ENCODE measurements at places on chromosomes 2 and 18.

- no peak for DNase-seq
Observed at GRCh38 chr18:7066965-7067555, 50.5 kb downstream of the LAMA1 start.

- DNase-seq = peak; percentile 30
Observed at GRCh38 chr2:121555008-121555407, 24.3 kb downstream of the RNU4ATAC start.

DNA sequence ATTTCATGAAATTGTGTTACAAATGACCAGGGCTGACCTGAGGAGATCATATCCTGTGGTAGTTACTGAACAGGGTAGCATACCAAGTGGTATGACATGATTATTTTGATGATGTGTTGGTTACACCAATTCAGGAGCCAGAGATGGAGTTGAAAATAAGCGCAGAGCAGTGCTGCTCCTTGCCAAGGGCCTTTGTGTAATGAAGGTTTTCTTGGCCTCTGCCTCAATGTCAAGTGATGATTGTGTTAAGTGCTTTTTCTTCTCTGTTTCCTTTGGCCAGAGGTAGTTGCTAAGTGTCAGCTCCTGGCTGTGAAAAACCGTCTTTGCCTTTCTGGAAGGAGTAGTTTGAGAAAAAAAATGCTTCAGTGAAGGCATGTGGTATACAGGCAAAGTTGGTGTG, 131.2 kb downstream of the CERS6 start:
- DNase-seq = no peak

DNA sequence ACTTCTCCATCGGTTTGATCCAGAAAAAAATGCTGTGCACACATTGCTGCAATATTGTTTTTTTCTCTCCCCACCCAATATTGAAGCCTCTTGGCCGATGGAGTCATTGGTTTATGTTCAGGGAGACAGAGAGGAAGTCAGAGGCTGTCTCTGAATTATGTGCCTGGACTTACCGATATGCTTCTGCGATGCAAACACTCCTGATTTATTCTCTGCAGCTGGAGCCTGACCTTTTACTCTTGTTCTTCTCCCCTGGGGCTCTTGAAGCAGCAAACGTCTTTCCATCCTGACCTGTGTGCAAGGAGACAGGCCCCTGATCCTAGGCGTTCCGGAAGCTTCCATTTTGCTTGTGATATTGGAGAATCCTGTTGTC, 99.6 kb downstream of the PTGR3 start:
- no peak for DNase-seq

DNA sequence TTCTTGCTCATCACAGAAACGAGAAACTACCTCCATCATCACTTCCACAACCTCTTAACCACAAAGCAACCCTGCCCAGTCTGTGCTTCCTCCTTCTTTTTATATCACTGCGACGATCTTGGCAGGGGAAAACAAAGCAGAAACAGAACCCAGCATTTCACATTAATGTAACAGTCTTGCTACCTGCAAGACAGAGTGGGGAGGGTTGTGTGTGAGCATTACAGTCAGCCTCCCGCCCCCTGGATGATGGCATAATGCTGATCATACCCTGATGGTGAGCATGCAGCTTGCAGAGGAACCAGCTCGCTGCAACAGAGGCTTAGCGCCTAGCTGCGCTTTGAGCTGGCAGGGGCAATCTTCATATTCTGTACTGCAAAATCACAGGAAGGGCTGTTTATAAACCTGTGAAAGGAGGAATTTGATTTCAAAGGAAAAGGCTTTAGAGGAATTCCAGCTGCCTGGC, 376.1 kb downstream of the IRS1 start:
- peak; percentile 37 for DNase-seq

- DNase-seq = no peak
Observed at GRCh38 chr2:32910883-32911598, 35.7 kb upstream of the LTBP1 start.

GRCh38 chr18:24071779-24072178, 57.2 kb downstream of the TTC39C start:
- no peak for DNase-seq

GRCh38 chr18:63907664-63908063, at the start of gene SERPINB10:
SERPINB10 (plus strand) TSS chr18:63907958; CDS start chr18:63915511, 7,553 bp downstream.
- no peak for DNase-seq

DNA sequence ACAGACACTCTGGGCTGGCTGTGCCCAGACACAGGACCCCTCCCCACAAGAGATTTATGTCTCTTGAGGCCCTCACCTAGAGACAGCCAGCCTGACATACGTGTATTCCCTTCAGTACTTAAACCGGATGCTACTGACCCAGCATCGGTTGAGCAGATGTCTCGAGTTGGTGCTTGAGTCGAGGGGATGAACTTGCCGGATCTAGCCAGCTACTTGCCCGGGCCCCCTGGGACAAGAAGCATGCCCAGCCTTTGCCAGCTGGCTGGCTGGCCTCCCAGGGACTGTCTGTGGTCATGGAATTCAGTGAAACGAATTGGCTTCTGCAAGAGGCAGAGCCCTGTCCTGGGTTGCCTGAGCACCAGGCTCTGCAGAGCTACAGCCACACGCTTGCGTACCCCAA, 36.0 kb downstream of the DNMT3A start:
- no peak for DNase-seq

DNA sequence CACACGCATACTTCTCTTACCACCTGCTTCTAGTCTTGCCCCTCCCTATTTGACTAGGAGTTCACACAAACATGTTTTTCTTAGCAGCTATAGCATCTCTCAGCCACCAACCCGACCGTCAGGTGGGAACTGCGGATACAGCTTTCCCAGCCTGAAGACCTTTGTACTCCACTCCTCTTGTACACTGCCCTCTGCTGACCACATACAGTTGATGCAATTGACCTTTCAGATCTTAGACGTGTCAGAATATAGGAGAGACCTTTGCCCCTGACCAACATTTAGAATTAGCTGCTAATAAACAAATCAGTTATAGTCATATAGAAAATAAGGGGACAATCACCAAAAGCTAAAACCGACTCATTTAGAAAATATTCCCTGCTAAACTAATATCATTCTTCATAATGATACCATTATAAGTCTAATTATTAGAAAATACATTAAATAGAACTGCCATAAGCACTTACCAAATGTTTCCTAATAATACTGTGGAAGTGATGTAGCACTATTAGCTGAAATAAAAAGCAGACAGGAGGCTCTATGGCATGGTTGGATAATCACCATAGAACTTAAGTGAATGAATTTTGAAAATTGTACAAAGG, 208.4 kb downstream of the RAD51AP2 start:
- no peak for DNase-seq

DNA sequence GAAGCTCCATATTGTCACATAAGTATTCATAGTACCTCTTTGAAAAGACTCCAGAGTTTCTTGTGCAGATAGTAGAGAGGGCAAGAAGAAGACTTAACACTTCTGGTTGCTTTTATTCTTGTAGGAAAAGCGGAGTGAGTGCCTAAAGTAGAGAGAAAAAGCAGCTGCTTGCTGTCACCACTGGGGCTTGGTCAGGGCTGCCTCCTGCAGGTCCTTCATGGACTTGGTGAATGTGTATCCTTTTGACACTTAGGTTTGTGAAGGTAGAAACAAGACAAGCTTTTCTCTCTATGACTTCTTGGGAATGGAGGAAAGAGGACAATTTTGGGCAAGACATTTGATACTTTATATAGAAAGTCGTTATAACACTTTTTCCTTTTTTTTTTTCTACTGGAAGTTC, 312.8 kb upstream of the FANCL start:
- no peak for DNase-seq

GRCh38 chr18:10365901-10366300, 88.5 kb upstream of the APCDD1 start:
- no peak for DNase-seq

DNA sequence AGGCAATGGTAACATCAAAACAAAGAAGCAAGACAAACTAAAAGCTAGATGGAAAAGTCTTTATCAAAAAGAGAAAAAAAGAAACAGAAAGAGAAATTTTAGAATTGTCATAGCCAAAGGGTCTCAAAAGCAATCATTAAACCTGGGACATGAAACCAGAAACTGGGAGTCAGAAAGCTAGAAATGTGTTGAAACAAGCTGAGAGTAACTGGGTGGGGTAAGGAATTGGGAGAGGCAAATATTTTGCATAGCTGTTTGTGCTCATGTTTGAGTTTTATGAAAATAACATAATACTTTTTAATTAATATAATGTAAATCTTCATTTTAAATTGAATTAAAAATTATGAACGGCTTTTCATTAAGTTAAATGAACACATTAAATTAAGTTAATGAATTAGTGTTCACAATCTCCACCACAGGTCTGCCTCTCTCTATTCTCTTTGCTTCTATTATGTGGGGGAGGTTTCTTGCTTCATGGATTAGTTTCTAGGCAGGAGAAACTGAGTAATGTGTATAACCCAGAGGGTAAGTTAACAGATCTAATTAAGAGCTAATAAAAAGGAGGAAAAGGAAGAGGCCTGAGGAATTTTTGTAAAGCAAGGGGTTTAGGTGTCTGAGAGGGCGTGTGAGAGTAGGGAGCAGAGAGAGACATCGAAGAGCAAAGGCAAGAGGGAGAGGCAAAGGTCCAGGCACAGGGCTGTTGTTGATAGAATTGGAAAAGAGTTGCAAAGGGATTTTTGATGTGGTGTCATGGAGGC, 20.0 kb upstream of the SERPINB2 start:
- no peak for DNase-seq

DNA sequence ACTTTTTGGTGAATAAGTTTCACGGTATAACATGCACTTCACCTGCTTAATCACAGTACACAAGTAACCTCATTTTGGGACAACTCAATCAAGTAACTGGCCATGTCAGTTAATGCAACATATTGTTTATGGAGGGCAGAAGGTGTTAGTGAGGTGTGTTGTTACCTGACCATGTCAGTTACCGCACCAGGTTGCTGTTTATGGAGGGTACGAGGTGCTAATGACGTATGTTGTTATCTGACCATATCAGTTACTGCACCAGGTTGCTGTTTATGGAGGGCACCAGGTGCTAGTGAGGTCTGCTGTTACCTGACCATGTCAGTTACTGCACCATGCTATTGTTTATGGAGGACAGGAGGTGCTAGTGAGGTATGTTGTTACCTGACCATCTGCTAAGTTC, 135.1 kb upstream of the TPO start:
- no peak for DNase-seq

DNA sequence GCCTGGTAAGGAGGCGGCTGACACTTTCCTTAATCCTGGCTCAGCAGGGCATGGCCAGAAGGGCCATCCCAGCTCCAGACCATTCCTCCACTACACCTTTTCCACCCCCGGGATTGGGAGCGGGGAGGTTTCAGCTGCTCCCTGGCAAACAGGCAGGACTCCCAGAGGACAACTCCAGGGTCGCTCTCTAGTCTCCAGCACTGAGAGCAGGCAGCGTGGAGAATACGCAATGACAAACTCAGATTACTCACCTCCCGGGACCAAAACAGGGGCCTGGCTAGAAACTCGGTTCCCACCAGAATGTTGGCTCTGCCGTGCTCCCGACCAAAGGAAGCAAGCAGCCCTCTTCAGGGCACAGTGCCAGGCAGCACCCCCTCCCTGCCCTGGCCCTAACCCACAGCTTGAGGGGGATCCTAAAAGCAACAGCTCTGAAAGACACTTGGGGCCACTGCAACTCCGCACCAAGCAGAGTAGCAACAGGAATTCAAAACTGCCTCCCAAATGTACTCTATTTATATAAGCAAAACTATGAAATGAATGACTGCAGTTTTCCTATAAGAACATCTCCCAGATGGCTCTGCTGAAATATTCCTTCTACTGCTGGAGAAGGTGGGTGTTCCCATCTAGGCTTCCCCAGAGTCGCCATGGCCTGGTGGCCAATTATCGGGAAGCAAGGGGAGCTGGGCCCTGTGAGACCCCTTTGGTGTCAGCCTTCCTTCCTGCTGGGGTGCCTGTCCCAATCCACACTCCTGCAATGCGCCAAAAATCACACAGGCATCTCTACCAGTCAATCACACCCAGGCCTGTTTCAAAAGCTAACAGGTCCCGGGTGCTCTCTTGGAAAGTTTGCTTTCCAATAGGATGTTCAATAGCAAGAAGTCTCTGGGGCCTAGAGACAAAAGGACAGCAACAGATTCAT, 61.2 kb upstream of the POMC start:
- peak; percentile 39 for DNase-seq

- no peak for DNase-seq
Observed at GRCh38 chr2:17634997-17635396, 94.5 kb downstream of the VSNL1 start.

DNA sequence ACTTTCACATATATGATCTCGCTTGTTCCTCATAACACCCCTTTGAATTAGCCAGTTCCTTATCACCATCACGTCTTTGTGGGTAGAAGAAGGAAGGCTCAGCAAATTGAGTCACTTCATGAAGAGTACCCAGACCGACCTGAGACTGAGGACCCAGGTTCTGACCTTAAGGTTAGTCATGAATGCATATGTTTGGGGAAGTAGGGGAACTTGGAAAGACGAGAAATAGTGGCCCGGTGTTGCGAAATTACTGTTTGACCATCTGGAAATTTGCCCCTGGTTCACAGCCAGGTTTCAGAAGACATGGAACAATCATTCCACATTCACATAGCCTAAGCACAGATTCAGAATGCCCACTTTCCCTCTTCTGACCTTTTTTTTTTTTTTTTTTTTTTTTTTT, 59.8 kb downstream of the MEIS1 start:
- DNase-seq = no peak

DNA sequence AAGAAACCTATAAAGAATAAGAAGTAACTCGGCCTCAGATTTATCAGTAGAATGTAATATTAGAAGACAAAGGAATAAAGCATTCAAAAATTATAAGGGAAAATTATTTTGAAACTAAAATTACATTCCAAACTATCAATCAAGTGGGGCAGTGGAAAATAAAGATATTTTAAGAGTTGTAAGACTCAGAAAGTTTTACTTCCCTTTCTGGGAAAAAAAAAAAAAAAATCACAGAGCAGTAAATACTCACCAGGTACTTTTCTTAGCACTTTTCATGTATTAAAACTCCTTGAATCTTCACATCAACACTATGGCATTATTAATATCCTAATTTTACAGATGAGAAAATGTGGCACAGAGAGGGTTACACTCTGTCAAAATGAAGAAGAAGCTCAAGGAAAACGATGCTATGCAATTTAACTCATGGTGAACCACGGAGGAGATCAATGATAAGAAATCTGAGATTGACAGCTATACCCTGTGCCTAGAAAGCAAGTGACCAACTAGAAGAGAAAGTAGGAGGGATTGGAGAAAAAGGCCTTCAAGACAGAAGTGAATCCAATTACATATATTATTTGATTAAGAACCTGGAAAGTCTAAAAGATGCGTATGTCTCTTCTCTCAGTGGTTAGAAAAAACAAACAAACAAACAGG, 238.9 kb upstream of the ID2 start:
- no peak for DNase-seq

DNA sequence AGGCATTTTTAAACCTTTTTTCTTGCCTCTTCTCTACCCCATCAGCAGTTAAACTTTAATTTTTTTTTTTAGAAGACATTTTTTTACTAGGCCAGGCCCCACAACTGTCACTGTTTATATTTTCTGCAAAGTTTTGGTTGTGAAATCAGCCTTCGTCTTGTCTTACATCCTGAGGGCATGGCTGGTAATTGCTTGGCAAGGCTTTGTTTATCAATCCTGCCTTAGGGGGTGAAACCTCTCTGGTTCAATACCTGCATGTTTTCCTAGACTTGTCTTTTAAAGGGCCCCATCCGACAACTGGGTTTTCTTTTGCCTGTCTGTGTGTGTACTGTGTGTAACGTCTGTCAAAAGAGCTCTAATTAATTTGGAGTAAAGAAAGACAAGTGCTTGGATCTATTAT, 330.0 kb upstream of the CWC22 start:
- DNase-seq = no peak
